ENCODE measurements at places on chromosomes 2 and 18. TPM values are rescaled to one million over a fixed set of nuclear protein-coding genes. Genes with fewer than 3 reads are reported as not detected.

CENPA gene
- 11.5 TPM for total RNA-seq

FHOD3 gene
- total RNA-seq = not detected

NPHP1 gene
- total RNA-seq = 5.7 TPM

HNMT gene
- 5.5 TPM for total RNA-seq

COLEC12 gene
- total RNA-seq = 1.7 TPM

ASPRV1 gene
- total RNA-seq = 0.10 TPM

SERPINB12 gene
- total RNA-seq = not detected

SLC19A3 gene
- not detected for total RNA-seq

SLC11A1 gene
- total RNA-seq = under 0.01 TPM

OR6B2 gene
- not detected for total RNA-seq

VWA3B gene
- not detected for total RNA-seq

UGT1A5 gene
- not detected for total RNA-seq

UGT1A3 gene
- not detected for total RNA-seq

TMEM182 gene
- 0.20 TPM for total RNA-seq

ALPP gene
- total RNA-seq = not detected

DSG2 gene
- total RNA-seq = 1.3 TPM

PLCD4 gene
- 0.60 TPM for total RNA-seq

EMX1 gene
- total RNA-seq = not detected

GRHL1 gene
- 0.94 TPM for total RNA-seq

DES gene
- not detected for total RNA-seq

KDSR gene
- 35.2 TPM for total RNA-seq

NYAP2 gene
- total RNA-seq = not detected

FN1 gene
- 639 TPM for total RNA-seq

CTAGE1 gene
- not detected for total RNA-seq

PTPRN gene
- not detected for total RNA-seq

CDK15 gene
- not detected for total RNA-seq

DPYSL5 gene
- total RNA-seq = not detected

SP140 gene
- 0.20 TPM for total RNA-seq

VIT gene
- not detected for total RNA-seq

TMEM214 gene
- 20.1 TPM for total RNA-seq

CCDC102B gene
- 0.49 TPM for total RNA-seq

Measured in mammary microvascular endothelial cell (primary cell).